ENCODE measurements at places on chromosomes 11 and 22.
A peak's percentile ranks its signal among the peaks of the same experiment; 100 is the strongest.

- DNase-seq = no peak
Measured at GRCh38 chr11:87804176-87804575, 371.1 kb downstream of the RAB38 start.

DNA sequence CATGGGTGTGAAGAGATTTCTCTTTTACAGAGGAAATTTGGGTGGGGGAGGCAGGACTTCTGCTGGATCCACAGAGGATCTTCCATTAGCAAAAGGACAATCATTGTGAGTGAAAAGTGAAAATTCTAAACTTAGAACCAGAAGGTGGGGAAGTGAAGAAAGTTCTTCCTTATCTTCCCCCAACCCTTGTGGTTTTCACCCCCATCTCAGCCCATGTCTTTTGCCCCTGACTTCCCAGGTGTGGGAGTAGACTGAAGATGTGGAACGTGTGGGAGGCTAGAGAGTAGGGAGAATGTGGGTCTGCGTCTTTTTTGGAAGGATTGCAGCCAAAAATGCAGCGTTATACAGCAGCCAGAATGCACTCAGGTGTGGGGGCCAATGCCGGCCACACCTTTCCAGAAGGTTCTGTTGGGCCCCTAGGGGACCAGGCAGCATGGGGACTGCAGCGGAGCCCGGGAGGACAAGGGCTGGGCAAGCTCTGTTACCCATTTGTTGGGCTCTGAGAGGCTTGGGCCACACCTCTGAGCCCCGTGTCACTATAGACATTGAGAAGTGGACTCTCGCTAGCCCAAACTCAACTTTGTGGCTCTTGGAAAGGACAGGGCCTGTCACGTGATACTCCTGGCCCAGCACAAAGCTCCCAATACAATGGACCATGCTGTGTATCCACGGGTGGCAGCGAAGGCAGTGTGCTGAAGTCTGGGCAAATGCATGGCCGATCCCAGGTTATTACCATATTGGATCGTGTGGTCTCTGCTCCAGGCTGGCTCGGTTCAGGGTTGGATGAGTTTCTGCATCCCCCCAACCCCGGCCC lies 32.8 kb upstream of the LINC01488 start:
- DNase-seq = no peak

GRCh38 chr22:44247346-44247745 lies 65.4 kb downstream of the SHISAL1 start:
- DNase-seq = no peak

- no peak for DNase-seq
Measured at GRCh38 chr11:64032050-64032449, 3.7 kb upstream of the FLRT1 start.

GRCh38 chr11:78400702-78401101 lies 16.9 kb downstream of the GAB2 start:
- DNase-seq = no peak

GRCh38 chr22:50656122-50657070 lies 16.2 kb upstream of the SHANK3 start:
- DNase-seq = no peak

GRCh38 chr22:48299124-48299523 lies 1528.5 kb downstream of the BRD1 start:
- DNase-seq = no peak

GRCh38 chr11:14773755-14774154 lies 118.3 kb downstream of the CYP2R1 start:
- no peak for DNase-seq

GRCh38 chr11:110286298-110287040 lies 9.9 kb downstream of the RDX start:
- DNase-seq = no peak

GRCh38 chr11:64455456-64456261 lies 96.7 kb downstream of the RPS6KA4 start:
- no peak for DNase-seq

DNA sequence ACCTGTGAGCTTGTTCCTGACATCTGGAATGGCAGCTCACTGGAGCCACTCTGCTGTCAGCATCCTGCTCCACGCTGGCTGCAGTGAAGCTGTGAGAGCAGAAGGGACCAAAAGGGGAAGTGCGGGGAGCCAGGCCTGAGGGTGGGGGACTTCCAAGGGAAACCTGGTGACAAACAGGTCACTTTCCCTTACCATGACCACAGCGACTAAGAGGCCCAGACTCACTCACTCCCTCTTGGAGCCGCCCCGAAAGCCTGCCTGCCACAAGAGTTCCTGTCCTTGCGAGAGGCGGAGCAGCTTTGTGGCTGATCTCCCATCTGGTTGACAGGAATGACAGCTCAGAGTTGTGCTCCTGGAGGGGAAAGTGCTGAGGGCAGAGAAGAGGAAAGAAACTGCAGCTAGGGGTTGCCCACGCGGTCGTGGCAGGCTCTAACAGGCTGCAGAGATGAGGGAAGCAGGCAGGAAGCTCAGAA lies 183.8 kb upstream of the NTM start:
- no peak for DNase-seq

DNA sequence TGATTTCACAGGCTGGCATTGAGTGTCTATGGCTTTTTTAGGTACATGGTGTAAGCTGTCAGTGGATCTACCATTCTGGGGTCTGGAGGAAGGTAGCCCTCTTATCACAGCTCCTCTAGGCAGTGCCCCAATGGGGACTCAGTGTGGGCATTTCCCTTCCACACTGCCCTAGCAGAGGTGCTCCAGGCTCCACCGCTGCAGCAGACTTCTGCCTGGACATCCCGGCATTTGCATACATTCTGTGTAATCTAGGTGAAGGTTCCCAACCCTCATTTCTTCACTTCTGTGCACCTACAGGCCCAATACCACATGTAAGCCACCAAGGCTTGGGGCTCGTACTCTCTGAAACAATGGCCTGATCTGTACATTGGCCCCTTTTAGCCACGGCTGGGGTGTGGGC lies 78.3 kb downstream of the RNF169 start:
- DNase-seq = no peak

GRCh38 chr11:94749369-94749768 lies 18.8 kb upstream of the AMOTL1 start:
- no peak for DNase-seq

DNA sequence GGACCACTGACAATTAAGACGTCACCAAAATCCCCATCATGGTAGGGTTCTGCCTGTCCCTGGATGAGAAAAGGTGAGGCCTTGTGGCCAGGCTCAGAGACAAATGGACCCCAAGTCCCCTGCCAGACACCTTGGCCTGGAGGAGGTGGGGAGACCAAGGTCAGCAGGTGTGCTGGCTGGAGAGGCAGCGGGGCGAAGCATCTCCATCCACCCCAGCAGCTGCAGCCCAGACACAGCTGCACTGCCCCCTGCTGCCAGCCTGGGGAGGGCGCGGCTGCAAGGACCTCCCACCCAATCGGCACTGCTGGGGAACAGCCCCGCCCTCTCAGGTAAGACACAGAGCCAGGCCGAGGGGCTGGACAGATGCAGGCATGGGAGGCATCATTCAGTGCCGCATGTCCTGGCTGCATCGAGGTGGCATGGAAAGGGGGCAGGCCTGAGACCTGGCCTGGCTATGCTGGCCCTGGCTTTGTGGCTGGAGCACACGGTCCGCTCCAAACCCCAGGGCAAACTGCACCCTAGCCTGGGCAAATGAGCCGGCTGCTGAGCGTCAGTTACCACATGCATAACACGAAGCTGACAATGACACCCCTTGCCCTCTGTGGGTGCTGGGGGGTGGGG lies 12.2 kb upstream of the MFNG start:
- peak; percentile 46 for DNase-seq

DNA sequence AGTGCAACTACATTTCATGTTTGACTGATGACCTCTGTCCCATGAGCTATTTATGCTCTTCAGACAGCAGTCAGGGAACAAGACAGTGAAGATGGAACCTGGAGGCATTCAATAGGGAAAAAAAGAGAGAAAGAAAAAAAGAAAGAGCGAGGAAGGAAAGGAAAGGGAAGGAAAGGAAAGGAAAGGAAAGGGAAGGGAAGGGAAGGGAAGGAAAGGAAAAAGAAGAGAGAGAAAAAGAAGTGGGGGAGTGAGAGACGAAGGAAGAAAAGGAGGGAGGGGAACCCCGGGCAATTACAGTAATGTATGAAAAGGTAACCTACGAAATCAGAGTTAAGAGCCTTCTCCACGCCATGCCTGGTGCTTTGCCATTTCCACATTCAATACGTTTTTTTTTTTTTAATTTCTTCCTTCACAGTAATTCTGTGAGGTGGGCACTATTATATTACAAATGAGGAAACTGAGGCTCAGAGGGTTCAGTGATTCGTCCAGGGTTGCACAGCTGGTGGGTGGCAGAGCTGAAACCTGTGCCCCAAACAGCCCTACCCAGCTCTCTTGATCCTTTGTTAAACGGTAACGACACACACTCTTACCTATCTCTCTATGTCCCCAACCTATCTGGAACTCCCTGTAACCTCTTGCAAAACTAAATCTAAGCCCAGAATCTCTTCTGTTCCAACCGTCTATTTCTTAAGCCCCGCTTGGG lies 39.3 kb downstream of the ETS1 start:
- DNase-seq = no peak

DNA sequence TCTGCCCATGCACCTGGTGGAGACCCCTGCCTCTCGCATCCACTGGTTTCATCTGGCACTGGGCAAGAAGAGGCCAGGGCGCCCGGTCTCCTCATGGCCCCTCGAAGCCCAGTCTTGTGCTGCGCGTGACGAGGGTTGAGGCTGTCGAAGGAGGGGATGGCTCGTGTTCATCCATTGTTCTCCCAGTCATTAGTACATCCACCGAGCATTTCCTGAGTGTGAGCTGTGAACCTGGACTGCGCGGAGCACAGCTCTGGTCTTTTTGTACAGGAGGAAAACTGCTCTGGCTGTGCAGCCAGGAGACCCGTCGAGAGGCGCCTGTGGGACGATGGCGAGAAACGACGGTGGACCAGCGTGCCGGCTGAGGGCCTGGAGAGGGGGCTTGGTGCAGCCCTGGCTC lies 6.8 kb downstream of the CACNA1I start:
- no peak for DNase-seq

- no peak for DNase-seq
Measured at GRCh38 chr11:105432241-105432995, 177.5 kb upstream of the GRIA4 start.

GRCh38 chr11:74570266-74571061 lies 21.9 kb upstream of the POLD3 start:
- no peak for DNase-seq

- no peak for DNase-seq
Measured at GRCh38 chr22:25090225-25090890, 109.3 kb upstream of the CRYBB3 start.

DNA sequence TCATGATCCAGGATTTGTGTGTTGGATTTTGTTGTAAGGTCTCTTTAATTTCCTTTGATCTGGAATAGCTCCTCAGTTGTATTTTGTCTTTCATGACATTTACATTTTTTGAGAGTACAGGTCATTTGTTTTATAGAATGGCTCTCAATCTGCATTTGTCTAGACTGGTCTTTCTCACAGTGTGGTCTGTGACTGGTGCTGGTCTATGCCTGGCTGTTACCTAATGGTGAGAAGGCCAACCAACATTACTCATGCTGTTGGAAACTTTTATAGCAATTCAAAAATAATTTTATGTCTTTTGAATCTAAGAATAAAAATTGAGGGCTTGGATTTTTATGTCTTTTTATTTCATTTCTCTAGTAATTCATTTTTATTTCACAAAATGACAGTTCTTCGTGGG lies 3.9 kb upstream of the NCR3LG1 start:
- DNase-seq = no peak

DNA sequence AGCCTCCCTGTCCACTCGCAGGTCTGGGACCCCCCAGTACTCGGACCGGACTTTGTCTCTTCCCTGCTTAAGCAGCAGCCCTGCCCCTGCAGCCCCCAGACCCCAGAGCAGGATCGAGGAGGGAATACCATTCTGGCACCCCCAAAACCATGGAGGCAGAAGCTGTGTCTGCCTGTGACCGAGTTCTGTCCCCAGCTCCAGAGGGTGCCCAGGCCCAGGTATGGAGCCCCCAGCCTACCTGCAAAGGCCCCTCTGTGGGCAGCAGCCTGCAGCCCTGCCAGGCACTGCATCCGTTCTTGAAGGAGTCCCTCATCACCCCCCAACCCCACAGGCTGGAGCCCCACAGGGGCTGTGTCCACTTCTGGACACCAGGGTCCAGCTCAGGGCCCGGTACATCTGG lies 163.8 kb downstream of the BRD1 start:
- no peak for DNase-seq

GRCh38 chr11:63940786-63941185 lies 2.0 kb downstream of the NAA40 start:
- no peak for DNase-seq
